ENCODE measurements at places on chromosomes 2 and 18.

- DNase-seq = no peak
Observed at GRCh38 chr2:18436503-18437005, 123.9 kb downstream of the RDH14 start.

DNA sequence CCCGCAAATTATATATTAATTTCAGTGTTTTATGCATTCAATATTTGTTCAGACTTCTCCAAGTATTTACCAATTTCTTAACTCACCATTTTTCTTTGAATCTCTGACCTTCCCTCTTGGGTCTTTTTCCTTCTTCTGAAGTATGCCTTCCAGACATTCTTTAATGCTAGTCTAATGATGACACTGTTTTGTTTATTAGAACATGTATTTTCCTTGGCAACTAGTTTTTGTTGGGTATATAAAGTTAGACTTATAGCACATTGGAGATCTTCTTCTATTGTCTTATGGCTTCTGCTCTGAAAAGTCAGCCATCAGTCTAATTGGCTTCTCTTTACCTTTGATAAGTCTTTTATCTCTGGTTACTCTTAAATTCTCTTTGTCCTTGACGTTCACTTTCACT lies 423.2 kb upstream of the NRP2 start:
- DNase-seq = no peak

DNA sequence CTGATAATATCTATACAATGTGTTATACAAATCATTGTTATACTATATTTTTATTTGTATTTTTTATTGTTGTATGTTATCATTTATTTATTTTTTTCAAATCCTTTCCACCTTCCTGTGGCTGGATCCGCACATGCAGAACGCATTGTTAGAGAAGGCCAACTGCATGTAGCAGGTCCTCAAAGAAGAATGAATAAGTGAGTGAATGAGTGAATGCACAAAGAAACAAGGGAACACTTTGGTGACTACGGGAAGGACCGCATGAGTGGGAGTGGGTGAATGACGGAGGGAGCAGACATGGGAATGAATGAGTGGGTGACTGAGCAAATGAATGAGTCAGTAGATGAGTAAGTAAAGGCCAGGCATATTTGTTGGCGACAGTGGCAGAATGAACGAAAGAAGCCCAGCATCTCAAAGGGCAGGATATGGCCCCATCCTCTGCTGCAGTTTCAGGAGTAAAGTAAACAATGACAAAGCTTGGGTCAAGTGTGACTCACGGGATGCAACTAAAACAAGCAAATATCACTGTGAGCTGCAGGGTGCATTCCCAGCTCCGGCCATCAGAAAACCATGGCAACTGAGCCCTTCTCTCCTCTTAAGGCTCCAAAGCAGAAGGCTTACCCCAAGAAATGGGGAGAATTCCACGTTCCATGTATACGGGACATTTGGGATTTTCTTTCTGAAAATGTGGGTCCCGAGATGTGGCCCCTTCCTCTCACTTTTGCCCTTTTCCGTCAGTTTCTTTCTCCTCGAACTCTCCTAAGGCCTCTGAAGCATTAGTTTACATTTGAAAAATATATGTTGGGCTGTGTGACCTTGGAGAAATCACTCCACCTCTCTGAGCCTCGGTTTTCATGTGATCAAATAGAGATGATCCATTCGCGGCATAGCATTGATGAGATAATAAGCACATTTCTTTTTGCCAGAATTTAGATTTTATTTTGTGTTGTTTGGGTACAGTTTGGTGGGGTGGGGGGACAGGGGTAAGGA lies 24.5 kb downstream of the KCNF1 start:
- DNase-seq = peak; percentile 78

DNA sequence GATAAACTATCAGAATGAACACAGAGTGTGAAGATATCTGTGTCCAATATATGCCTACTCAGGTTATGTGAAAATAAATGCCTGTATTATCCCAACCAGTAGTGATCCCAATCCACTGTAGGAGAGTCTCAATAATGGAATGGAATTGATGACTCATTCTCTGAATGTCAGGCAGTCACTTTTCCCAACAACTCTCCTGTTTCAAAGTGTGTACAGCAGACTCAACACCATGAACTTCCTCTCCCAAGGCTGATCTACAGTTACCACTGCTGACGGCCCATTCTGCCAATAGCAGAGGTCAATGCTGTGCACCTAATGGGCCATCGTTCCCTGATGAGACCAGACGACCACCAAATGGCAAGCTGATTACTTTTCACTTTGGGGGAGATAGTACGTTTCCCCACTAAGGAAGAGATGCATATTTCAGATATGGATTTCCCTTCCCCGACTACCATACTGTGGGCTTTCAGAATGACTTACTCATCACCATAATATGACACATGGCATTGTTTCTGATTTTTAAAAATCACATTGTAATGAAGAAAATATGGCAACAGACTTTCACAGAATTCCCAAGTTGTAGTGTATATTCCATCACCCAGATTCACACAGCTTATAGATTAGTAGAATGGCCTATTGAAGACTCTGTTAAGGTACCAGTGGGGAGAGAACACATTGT lies 601.7 kb upstream of the VRK2 start:
- no peak for DNase-seq

DNA sequence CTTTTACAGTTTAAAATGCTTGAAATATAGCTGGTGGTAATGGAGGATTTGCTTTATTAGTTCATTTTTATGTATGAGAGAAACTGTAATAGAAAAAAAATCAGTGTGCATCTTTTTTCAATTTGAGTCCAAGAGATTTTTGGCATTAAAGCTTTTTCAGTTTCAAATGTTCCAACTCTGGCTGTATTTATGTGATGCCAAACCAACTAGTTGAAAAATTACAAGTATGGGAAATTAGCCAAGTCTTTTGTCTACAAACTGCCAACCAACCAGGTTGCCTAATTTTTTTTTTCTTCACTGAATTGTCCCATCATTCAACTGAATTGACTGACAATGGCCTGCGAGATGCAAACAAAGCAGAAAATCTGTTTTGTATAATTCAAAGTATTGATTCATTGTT lies 95.7 kb downstream of the ICOS start:
- DNase-seq = no peak

DNA sequence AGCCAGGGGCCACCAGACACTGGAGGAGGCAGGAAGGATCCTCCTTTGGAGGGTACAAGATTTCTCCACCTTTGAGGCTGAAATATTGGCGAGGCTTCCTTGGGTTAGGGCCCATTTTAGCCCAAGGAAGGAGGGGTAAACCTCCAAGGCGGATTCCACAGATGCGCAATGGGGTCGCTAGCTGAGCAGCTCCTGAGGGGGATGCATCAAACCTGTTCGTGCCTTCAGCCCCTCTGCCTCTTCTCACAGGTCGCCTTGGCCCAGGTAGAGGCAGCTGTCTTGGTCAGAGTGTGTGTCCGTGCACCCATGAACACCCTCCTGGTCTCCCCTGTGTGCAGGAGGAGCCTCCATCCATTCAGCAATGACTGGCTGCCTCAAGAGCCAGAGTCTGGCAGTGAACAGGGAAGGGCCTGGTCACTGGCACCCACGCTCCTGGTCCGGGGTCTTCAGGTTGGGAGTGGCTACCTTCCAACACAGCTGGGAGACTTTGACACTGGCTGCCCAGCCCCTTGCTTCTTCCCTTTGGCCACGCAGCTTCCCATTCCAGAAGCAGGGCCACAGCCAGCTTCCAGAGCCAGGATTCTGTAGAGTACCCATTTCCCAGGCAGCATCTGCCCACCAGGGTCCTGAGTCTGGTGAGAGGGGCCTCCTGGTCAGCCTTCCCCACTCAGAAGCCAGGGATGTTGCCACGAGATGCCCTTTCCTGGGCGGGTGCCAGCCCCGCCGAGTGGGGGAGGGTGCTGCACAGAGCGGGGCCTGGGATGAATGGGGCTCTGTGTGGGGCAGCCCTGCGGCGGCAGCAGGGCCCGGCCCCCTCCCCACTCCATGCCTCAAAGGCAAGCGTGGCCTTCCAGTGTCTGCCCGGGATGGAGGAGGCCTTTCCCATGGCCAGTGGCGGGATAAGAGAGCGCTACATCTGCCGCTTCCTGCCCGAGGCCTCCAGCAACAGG lies 95.8 kb upstream of the GPC1 start:
- DNase-seq = no peak

DNA sequence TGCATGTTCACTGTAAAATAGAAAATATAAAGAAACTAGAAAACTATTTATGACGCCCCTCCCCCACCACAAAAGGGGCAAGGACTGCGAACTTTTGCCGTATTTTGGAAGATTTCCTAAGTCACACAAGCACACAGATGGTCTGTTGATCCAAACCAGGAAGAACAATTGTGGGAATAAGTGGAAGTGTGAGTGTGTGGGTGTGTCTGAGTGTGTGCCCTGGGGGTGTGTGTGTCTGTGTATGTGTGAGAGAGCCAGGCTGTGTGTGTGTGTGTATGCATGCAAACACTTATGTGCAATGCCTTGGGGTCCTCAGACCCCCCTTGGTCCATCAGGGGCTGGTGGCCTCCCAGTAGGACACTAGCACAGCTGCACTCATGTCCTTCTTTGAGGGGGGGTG lies 43.1 kb downstream of the HPCAL1 start:
- no peak for DNase-seq

DNA sequence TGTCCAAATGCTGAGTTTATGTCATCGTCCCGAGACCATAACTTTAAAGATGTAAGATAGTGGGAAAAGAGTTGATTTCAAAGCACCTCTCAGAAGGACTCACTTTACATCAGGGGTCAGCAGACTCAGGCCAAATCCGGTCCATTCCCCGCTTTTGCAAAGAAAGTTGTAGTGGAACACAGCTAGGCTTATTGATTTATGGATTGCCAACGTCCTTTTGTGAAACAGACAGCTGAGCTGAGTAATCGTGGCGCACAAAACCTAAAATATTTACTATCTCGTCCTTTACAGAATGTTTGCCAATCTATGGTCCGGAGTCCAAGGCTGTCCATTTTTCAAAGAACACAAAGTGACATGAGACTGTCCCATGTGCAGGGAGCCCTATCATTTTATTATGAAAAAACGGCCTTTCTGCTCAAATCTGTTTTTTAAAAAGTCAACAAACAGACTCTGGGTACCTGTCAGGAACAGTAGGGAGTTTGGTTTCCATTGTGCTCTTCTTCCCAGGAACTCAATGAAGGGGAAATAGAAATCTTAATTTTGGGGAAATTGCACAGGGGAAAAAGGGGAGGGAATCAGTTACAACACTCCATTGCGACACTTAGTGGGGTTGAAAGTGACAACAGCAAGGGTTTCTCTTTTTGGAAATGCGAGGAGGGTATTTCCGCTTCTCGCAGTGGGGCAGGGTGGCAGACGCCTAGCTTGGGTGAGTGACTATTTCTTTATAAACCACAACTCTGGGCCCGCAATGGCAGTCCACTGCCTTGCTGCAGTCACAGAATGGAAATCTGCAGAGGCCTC lies at the start of gene IL1RN:
TSS of gene IL1RN (plus strand) at position 754 of the 801 bp plus-strand sequence. CDS start at position 781, 27 bp downstream.
- DNase-seq = no peak

DNA sequence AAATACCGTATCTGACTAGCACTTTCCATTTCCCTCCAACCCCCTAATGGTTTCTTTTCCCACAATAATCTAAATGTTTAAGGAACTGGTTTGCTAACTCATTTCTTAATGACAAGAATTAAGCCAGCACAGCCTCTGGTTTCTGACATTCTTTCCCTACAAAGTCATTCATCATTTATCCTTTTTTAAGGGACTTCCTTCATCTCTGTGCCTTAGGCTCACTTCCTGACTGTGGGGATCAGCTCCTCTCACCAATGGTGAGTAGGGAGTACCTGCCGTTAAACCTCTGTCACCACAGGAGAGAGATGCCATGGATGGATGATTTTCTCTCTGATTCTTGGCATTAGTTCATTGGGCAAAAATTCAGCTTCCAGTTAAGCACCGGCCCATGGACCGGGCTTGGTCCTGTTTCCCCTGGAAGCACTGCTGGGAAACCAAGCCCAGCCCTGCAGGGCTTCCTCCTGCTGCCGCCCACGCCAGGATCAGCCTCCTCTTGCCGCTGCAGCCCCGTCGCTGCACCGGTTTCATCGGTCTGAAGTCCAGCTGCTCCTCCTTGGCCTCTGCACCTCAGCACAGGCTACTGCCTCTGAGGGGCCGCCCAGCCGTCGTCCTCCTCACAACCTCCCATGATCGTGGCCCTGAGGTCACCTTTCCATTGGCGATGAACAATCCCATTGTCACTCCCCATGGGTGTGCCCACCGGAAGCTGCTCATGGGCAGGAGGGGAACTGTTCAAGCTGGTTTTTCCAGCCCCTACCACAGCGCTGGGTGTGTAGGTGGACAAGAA lies 64.0 kb upstream of the ZNF516 start:
- DNase-seq = no peak

GRCh38 chr2:135662088-135662487 lies 79.6 kb upstream of the UBXN4 start:
- DNase-seq = no peak

DNA sequence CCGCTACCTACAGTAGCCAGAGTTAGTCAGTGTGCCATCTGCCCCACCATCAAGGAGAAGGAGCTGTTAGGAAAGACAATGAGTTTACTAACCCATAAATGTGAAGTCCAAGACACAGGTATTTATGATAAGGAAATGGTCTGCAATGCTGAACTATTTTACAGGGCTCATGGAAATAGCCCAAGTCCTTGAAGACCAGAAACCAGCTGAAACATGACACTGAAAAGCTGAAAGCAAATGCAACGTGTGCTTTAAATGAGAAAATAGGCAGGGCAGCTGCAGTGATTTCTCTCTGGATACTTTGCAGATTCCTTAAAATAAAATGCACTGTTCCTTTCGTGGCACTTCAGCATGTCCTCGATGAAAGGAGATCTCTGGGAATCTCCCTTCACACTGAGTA lies 256.4 kb upstream of the TCF4 start:
- DNase-seq = no peak

Data from iPS DF 19.7 (cell line).